ENCODE measurements at places on chromosomes 3 and 15.
A peak's percentile ranks its signal among the peaks of the same experiment; 100 is the strongest.

GRCh38 chr15:90143166-90143655, 40.9 kb upstream of the IDH2 start:
- DNase-seq: peak; percentile 91

DNA sequence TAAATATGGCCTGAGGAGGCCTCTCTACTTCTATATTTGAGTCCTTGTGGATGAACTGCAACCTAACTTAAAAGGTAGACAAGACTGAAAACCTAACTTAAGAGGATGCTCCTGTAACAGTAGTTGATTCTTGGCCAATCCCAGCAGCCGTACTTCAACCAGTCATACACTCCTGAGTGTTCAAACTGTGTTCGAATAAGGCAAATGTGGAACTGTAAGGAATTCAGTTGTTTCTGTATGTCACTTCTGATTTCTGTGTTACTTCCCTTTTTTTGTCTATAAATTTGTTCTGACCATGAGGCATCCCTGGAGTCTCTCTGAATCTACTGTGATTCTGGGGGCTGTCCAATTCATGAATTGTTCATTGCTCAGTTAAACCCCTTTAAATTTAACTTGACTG, 20.5 kb downstream of the GALK2 start:
- no peak for DNase-seq

DNA sequence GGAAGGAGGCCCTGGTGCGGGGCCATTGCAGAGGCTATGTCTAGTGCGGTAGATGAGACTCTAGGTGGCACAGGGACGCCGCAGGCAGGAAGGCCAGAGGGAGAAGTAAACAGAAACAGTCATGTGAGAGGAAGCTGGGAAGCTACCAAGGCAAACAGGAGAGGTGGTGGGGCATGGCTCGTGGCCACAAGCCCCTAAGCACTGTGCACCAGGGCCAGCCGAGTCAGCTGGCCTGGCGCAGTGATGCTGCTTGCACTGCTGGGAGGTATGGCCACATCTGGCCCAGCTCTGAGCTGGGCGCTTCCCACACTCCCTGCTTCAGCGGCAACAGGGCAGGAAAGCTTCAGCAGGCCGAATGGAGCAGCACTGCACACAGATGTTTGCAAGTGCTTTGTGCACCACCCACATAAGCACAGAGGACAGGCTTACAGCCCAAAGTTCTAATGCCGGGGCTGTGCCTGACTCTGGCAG, 76.6 kb downstream of the SRGAP3 start:
- no peak for DNase-seq

- DNase-seq: no peak
Observed at GRCh38 chr15:29133791-29134190, 135.8 kb downstream of the NSMCE3 start.

DNA sequence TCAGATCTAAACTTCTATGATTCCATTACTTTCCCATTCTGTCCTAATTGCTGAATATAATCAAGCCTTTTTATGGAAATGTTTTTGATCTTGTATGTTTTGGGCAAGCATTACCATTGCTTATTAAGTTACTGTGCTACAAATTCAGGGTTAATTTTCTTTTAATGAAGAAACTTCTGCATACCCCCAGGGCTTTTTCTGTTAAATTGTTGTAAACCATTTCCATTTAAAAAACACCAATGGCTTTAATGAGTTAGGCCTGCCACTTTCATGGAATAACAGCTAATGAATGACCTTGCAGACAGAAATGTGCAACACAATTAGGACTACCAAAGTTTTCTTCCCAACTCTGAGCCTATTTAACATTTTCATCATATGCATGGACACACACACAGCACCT, 150.0 kb downstream of the DIPK2A start:
- no peak for DNase-seq

DNA sequence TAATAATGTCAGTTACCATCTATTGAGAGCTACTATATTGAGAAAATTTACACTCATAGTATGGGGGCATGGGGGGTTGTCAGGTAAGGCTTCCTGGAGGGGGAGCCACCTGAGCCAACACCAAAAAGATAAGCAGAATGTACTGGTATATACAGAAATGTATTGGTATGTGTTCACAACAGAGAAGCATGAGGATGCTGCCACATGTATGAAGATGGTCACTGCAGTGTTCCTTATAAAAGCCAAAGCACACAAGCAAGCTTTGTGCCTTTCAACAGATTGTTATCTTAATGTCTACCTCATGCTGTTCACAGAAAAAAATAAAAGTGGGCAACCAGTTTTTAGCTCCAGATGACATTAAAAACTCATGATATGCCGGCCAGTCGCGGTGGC, 149.0 kb downstream of the MAGI1 start:
- DNase-seq: no peak

GRCh38 chr3:189369636-189370035, 197.9 kb downstream of the TPRG1 start:
- no peak for DNase-seq

DNA sequence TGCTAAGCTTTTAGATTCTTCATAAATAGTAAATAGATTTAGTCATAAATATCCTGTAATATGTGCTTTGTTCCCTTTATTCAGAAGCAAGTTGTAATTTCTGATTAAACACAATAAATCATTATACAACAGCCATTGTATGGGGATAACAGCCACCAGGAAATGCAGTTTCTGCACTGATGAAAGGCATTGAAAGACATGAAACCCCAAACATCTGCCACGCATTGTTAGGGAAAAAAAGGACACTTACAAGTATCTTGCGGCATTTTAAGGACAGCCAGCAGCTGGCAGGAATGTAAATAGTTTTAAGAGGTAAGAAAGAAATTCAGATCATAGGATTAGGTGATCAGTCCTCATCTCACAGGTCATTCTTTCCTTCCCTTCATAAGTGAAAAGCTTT, 801.1 kb upstream of the LMCD1 start:
- DNase-seq: no peak

- DNase-seq: no peak
Observed at GRCh38 chr15:89893027-89893426, 767 bp downstream of the AP3S2 start.

DNA sequence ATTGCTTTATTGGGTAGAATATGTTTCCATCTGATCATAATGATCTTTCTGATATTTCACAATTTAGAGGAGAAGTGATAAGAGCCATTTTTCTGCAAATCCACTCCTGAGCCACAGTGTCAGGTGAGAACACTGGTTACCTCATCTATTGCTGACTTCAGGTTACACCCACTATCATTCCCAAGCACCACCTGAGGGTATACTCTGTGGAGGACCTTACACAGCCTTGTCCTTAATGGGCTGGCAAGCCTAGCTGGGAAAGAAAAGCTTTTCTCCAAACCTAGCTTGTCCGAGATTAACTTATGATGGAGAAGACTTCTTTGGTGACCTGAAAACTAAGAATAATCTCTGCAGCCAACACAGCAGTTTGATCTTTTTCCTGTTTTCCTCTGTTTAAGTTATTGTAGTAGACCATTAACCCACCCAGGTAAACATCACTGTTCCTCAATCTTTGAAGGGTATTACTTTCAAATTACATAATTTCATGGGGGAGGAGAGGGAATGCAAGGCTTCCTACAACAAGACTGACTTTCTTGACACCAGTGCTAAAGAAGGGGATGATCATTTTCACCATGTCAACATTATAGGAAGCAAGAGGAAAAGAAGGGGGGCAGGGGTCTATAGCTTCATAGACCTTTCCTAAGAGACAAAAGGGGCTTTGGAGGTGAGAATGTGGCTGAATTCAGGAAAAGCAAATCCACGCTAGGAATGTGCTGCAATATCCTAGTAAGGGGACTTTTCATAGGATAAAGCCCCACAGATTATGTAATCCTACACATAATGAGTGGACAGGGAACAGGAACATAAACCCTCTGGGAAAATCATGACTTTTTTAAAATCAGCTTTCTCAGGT, 1.7 kb downstream of the NCEH1 start:
- DNase-seq: no peak

DNA sequence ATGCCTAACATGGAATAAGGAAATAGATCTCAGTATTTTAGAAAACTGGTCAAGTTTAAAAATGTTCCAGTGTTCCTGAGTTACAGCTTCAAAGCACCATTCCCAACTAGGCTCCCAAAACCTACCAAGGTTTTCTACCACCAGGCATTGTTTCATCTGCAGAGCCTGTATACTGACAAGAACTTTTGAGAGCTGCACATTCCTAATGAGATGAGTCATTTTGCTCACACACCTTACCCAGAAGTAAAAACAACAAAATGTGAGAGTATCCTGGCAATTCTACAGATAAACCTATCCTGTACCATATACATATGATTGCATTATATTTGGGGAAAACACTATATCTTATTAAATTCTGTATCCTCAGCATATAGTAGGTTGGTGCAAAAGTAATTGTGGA, 90.7 kb downstream of the ATP8B4 start:
- no peak for DNase-seq

DNA sequence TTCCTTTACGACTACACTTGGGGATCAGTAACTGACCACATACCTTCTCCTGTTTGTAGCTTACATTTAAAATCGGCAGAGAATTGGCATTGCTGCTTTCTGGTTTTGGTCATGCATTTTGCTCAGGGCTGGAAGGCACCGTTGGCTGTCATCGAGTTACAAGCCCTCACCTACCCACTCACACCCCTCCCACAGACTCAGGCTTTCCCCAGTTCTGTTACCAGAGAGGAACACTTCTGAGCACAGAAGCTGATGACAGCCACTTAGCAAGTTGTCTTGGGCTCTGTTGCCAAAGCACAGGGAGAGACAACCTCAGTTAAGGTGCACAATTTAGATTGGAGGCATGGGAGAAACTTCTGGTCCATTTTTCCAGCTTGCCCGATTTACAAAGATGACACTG, 204.8 kb upstream of the TOPAZ1 start:
- DNase-seq: no peak

- DNase-seq: no peak
Observed at GRCh38 chr15:63981596-63982320, 64.5 kb downstream of the DAPK2 start.

DNA sequence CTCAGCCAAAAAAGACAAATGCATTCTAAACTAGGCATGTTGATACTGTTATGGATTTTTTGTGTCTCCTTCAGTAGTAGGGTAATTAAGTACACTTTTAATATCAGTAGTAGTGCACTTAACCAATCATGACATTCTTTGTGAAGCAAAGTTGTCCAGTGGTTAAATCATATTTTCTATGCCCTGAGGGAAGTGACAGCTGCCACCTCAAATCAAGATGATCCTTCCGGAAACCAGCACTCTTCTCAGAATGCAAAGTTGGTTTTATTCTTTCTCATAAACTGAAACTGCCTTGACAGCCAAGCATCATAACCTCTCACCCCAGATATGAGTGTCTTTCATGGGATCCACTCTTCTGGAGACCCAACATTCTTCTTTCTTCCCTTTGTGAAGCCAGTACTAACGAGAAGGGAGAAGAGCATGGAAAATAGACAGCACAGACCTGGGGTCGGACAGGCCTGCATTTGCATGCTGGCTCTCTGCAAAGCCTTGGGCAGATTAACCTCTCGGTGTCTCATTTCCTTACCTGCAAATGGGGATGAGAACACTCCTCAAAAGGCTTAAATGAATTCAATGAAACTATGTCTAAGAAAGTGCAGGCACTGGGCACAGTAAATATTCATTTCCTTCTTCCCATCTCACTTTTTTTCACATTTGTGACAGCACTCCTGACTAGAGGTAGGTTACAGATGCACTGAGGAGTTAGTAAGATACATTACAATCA, 13.2 kb downstream of the AAGAB start:
- DNase-seq: no peak

DNA sequence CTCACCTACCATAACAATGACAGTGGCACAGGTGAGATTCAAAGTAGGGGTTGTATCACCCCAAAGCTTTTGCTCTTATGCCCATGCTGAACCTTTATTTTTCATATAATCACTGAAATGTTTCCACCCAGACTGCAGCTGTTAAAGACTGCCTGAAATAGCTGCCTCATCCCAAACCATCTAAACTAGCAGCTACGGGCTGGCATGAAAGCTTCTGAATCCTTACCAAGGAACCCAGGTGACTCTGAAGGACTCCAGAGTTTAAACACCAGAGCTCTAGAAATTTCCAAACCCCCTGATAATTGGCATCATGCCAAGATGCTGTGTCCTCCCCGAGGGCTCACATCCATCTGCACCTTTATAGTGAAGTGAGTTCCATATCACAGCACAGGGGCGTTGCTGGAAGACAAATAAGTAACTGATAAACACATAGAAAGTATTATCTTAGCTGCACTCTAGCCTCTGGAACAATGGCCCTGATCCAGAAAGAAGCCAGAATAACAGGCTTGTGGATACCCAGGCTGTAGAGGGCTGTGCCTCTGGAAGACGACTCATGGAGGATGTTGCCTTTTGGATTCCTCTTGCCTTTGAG, 238.9 kb downstream of the CADPS start:
- no peak for DNase-seq

GRCh38 chr15:79595995-79596622, 164.0 kb downstream of the MINAR1 start:
- peak; percentile 95 for DNase-seq

GRCh38 chr3:52891615-52892081, 5.7 kb downstream of the STIMATE start:
- no peak for DNase-seq

GRCh38 chr3:15387735-15388134, 39.6 kb downstream of the METTL6 start:
- DNase-seq: no peak

- no peak for DNase-seq
Observed at GRCh38 chr15:86079508-86080266, at the start of gene AGBL1. Gene AGBL1, plus strand, starts transcription at chr15:86079871.

DNA sequence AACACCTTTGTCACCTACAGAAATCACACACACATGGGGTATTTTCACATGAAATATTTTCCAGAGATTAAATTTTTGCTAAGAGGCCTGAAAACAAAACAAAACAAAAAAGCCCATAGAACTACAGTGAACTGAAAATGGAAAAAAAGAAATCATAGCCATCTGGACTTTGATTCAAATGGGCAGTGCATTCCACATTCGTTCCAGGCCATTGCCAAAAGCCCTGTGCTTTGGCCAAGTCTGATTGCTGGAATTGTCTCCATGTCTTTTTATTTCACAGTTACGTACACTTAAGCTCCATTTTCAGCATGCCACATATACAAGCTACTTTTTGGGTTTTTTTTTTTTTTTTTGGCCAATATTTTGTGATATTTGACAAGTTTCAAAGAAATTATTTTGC, 47.1 kb downstream of the TFG start:
- DNase-seq: no peak

- no peak for DNase-seq
Observed at GRCh38 chr3:53300826-53301225, 45.0 kb upstream of the TKT start.

- no peak for DNase-seq
Observed at GRCh38 chr3:102687851-102688555, 253.2 kb downstream of the ZPLD1 start.
